Bone marrow (tissue), 2 donors: ENCODE measurements at places on chromosomes 5 and 9.

DNA sequence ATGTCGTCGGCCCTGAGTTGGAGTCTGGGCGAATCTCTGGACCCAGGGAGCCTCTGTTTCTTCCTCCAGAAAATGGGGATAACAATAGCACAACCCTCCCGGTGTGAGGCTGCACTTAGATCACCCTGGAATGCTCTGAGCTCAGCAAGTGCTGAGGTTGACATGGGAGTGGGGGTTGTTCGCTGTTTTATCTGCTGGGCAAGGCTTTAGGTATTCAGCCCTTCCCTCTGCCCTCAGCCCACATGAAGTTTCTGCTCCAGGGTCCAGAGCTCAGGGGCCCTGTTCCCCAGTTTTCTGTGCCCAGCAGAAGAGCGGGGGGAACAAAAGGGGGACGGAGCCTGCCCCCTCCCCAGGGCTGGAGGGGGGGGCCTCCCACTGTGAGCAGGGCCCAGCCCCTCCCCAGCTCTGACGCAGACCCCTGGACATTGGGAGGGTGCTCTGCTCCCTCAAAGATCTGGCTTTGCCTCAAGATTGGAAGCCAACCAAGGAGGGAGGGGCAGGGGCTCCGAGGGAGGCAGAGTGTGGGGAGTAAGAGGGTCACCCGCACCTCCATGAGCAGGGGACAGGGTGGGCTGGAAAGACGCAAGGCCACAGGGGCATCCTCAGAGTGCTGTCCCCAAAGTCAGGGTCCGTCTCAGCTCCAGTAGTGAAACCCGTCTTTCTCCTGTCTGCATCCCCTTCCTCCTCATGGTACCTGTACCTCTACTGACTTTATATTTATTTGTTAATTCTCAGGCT lies 215.6 kb downstream of the C9orf50 start:
- DNase-seq: no peak

- DNase-seq: no peak
Observed at GRCh38 chr5:150214289-150214688, 24.4 kb downstream of the SLC6A7 start.

GRCh38 chr5:139415221-139415861 lies 11.5 kb upstream of the SPATA24 start:
- DNase-seq: no peak

GRCh38 chr5:139958432-139959148 lies 84.5 kb downstream of the NRG2 start:
- DNase-seq: no peak

- no peak for DNase-seq
Observed at GRCh38 chr9:109743696-109744095, 36.3 kb upstream of the PALM2AKAP2 start.
